ENCODE measurements at places on chromosomes 16 and 17.

DNA sequence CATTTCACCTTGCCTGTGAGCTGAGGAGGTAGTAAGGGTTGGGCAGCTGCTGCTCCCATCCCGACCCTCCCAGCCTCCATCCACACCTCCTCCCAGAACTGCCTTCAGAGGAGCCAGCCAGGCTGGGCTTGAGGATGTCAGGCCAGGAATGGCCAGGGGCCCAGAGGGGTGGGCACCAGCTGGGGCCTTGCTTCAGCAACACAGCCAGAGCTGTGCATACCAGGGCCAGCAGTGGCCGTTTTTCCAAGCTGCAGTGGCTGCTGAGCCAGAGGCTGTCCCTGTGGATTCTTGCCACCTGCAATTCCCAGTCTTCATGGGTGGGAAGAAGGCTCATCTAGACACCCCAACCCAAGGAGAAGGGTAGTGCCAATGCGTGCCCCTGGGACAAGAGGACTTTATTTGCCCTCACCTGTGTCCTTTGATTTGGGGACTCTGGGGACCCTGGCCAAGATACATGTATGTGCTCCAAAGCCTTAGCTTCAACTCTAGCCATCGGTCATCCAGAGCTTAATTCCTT lies 153.4 kb upstream of the SDK2 start:
- no peak for DNase-seq

DNA sequence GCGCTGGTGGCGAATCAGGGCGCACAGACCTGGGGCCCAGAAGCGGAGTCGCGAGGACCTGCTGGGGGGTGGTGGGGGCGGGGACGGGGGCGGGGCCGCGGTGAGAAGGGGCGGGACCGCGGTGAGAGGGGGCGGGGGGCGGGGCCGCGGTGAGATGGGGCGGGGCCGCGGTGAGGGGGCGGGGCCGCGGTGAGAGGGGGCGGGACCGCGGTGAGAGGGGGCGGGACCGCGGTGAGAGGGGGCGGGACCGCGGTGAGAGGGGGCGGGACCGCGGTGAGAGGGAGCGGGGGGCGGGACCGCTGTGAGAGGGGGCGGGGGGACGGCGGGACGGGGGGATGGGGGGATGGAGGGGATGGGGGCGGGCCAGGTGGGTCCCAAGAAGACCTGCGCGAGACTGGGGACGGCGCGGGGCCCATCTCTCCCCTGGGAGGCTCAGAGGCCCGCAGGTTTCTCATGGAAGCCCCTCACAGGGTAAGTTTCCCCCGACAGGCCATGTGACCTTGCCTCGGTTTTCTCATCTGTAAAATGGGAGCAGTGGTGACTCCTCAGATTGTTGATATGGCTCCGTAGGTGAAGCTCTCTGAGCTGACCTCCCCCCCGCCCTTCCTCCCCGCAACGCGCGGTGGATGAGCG lies 28.6 kb upstream of the DBNDD1 start:
- no peak for DNase-seq

DNA sequence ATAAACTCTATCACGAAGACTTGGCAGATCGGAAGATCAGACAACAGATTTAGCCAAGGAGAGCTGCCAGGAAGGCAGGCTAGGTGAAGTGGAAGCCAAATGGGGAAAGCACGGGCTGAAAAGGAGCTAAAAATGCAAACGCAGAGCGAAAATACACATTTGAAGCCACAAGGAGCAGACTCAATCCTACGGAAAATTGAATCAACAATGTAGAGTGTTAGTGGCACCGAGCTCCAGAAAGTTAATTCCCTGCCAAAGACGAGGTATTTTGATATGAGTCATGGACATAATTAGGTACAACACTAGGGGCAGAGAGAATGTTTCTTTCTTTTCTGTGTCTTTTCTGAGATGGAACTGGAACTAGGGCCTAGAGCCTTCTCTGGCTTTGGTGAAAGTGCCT lies 20.7 kb downstream of the GSG1L start:
- no peak for DNase-seq

DNA sequence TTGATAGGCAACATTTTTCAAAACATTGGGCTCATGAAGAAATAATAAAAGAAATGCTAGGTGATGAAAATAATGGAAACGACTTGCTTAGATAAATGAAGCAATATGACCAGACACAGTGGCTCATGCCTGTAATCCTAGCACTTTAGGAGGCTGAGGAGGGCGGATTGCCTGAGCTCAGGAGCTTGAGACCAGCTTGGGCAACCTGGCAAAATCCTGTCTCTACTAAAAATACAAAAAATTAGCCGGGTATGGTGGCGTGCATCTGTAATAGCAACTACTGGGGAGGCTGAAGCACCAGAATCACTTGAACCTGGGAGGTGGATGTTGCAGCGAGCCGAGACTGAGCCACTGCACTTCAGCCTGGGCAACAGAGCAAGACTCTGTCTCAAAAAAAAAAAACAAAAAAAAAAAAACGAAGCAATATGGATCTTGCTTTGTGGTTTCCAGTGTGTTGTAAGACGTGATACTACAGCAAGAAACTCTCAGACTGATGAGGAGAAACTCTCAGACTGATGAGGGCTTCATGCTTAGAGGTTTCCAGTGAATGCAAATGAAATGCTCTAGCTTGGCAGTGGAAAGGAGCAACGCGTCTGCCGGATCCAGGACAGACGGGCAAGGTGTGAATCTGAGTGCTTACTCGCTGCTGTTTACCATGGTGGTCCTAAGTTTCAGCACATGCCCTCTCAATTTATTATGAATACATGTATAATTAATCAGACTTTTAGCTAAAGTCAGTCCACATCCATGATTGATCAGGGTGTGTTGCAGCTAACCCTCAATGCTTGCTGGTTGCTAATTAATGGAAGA lies 11.5 kb upstream of the IGF2BP1 start:
- DNase-seq, result no peak

GRCh38 chr17:56925088-56925487 lies 11.2 kb upstream of the TRIM25 start:
- DNase-seq, result no peak

DNA sequence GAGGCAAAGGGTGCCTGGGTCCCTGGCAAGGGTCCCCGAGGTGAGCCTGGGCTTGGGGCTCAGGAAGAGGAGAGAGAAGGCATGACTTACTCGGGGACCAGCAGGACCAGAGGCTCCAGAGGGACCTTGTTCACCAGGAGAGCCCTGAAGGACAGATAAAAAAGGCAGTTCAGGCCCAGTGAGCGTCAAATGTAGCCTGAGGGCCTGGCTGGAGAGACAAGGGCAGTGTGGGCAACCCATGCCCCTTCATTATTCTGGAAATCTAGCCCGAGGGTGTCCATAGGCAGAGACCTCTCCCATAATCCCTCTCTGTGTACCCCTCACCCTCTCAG lies 14.1 kb downstream of the COL1A1 start:
- no peak for DNase-seq

DNA sequence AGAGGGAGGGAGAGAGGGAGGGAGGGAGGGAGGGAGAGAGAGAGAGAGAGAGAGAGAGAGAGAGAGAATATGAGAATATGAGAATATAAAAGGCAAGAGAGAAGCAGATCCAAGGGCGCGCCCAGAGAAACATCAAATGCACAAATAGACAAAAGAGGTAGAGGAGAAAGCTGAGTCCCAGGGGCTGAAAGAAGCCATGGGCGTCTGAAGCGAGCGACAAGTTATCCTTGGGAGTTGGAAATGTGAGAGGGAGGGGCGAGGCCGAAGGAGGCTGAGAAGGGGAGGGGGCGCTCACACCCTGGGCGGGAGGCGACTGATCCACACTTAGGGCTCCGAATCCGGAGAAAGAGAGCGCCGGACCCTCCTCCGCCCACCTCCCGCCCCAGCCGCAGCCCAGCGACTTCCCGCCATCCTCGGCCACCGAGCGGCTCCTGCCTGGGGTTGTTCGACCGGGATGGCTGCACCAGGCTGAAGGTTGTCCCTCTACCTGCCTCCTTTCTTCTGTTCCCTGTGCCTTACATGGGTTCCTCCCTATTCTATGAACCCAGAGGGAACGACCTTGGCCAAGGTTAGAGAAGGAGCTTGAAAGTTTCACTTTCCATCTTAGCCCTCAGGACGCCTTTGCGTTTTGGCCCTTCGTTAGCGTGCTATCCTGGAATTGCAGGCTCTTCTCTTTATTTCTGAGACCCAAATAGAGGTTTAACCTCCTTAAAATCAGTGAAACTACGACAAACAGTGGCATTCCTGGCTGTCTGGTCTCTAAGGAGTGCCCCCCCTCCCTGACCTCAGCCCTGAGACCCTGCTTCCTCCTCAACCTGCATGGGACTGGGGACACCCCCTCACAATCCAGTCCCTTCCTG lies 21.2 kb upstream of the HOXB9 start:
- DNase-seq, result no peak

DNA sequence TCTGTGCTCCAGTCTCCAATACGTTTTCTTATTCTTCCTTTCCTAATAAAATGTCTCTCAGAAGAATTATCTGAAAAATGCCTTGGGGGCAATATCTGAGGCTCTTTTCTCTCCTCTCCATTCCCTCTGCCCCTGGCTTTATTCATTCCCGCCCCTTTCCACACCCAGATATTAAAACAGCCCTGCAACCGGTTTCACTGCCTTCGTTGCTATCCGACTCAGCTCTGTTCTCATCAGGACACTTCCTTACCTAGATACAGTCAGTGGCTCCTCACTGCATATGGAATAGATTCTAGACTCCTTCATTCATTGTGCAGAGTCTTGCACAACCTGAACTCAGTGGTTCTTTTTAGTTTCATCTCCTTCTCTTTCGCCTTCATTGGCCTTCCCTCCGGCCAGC lies 52.0 kb upstream of the TEKT3 start:
- no peak for DNase-seq

- no peak for DNase-seq
Observed at GRCh38 chr17:57730026-57730701, 14.9 kb downstream of the CCDC182 start.

GRCh38 chr17:3828151-3828851 lies 17.7 kb downstream of the NCBP3 start:
- no peak for DNase-seq

GRCh38 chr17:50641357-50641756 lies 6.7 kb downstream of the ABCC3 start:
- DNase-seq, result no peak

DNA sequence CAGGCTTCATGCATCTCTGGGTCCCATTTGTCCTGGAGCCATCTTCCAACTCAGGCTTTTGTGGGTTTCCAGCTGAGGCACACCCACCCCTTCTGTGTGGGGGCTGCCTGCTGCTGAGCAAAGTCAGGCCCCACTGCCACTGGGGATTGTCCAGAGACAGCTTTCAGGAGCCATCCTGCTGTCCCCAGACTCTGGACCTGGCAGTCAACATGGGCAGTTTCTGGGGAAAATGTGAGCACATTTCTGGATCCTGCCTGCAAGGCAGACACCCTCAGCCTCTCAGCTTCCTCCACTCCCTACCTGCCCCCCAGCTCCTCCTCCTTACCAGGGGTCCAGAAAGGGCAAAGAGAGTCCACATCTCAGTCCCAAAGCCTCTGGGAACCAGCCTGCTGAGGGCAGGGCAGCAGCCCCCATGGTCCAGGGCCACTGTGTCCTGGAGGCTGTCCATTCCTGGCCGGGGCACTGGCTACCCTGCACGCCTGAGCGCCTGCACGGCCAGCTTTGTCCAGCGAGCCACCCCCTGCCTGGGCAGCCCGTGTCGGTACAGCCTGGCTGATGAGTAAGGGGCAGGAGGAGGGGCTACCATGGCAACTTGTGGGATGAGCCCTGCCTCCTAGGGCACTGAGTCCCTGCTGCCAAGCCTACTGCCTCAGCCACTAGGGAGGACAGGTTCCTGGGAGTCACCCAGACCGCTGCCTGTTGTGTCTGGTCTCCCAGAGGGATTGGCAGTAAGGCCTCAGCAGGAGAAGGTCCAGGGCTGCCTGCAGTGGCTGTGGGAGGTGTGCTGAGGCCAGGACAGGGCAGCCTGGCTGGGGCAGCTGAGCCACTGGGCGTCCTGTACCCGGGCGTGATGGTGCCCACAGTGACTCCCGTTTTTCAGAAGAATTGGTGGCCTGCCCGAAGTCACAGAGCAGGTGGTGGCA lies at the start of gene SLC47A2:
Gene SLC47A2, minus strand, starts transcription at position 477 of the 923 bp plus-strand sequence. Its CDS starts 29 bp downstream, at position 448.
- no peak for DNase-seq

- DNase-seq, result no peak
Observed at GRCh38 chr17:33277436-33278100, 15.5 kb downstream of the ASIC2 start.

GRCh38 chr16:57366544-57367040 lies 5.7 kb upstream of the CX3CL1 start:
- DNase-seq, result no peak

- DNase-seq, result peak; percentile 16
Observed at GRCh38 chr16:71542377-71542776, 16.2 kb downstream of the CHST4 start.

GRCh38 chr17:33200587-33200986 lies 92.5 kb downstream of the ASIC2 start:
- no peak for DNase-seq

GRCh38 chr17:81715872-81716673 lies 4.0 kb downstream of the SLC25A10 start:
- DNase-seq, result no peak

DNA sequence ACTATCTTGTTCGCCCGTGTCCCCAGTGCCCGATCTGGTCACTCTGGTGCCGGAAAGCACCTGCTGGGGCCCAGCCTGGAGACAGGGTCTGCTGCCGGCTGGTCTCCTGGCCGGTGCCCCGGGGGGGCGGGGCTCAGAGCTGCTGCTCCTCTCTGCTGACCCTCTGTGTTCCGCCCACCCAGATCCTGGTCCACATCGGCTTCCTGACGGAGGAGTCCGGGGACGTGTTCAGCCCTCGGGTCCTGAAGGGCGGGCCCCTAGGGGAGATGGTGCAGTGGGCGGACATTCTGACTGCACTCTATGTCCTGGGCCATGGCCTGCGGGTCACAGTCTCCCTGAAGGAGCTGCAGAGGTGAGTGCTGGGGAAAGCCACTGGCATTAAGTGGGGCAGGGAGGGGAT lies 37.6 kb downstream of the MGAT5B start:
- DNase-seq, result no peak

- DNase-seq, result no peak
Observed at GRCh38 chr17:41586863-41587495, at the start of gene KRT14. Gene KRT14, minus strand, starts transcription at chr17:41586895. Its CDS starts 61 bp downstream, at chr17:41586834.
